ENCODE measurements at places on chromosomes 16 and 17.

- no peak for DNase-seq
Observed at GRCh38 chr17:4895657-4896331, 3.5 kb upstream of the C17orf107 start.

- peak; percentile 80 for DNase-seq
Observed at GRCh38 chr17:80035937-80036714, at the start of gene CCDC40. TSS of gene CCDC40 (plus strand) at chr17:80036642. CDS start at chr17:80036663, 21 bp downstream.

DNA sequence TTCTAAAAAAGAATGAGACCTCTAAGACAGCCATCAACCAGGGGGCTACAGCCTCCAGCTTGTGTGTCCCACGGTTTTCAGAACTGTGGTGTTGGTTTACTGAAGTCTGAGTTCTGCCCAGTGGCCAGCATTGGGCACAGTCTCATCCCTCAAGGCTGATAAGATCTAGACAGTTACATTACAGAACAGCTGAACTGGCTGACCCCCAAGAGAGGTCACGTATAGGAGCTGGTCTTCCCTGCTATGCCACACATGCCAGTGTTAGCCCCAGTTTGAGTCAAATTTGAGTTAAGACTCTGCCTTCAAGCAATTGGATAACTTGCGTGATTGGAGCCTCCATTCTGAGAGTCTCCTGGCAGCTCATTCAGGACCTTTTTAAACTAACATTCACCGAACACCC is 14.8 kb upstream of the NUP93 start:
- no peak for DNase-seq

DNA sequence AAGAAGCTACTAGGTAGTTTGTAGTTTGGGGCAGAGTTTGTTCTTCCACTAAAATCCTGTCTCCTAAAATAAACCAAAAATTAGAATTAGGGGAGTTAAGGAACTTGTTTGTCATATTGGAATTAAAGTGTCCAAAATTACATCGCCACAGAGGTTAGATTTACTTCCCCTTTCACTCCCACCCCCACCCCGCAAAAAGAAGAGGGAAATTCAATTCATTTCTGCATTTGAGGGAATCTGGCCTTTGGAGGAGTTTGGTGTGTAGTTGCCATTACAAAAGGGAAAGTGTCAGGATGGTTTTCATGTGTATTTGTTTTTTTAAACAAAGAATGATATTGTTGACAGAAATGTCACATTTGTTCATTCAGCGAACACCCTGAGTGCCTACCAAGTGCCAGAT is 5.8 kb downstream of the TMEM97 start:
- no peak for DNase-seq

DNA sequence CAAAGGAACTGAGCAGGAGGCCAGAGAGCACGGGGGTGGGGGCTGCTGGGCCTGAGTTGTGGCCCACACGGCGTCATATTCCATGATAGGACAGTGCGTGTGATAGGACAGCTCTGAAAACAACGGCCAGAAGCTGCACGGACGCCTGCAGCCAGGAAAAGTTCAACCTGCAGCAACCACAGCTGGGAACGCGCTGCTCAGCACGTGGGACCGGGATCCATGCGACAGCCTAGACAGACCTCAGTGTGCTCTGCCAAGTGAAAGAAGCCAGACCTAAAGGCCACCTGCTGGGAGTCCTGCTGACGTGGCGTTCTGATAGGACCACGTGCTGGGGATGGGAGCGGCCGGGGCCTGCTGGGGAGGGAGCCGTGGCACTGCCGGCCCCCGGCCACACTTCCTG is 21.6 kb downstream of the CTU2 start:
- no peak for DNase-seq

DNA sequence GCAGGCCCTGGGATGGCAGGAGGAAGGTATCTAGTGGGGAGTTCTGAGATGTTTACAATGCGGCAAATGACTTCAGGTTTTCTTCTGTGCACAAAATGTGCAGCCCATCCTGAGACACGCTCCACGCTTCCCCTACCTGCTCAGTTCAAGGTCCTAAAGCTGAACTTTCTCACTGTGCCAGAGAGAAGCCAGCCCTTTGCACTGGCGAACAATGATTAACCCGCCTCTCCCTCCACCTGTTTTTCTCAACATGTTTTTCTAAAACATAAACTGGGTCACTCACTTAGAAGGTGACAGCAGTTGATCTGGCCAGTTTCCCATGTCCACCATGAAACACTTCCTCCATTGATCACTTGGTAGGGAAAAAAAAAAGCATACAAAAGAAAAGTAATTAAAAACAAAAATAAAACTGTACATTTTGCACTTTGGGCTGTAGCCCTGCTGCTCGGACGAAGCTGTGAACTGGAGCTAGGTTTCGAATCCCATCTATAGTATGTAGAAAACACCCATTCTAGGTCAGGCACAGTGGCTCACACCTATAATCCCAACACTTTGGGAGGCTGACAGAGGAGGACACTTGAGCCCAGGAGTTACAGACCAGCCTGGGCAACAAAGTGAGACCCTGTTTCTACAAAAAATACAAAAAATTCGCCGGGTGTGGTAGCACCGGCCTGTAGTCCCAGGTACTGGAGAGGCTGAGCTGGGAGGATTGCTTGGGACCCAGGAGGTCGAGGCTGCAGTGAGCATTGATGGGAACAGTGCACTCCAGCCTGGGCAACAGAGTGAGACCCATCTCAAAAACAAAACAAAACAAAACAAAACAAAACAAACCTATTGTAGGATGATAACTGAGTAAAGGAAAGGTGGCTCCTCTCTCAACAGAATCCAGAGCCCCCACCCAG is 6.1 kb upstream of the G6PC1 start:
- no peak for DNase-seq

- DNase-seq, result peak; percentile 88
Observed at GRCh38 chr16:84851192-84852127, 31.7 kb downstream of the CRISPLD2 start.

DNA sequence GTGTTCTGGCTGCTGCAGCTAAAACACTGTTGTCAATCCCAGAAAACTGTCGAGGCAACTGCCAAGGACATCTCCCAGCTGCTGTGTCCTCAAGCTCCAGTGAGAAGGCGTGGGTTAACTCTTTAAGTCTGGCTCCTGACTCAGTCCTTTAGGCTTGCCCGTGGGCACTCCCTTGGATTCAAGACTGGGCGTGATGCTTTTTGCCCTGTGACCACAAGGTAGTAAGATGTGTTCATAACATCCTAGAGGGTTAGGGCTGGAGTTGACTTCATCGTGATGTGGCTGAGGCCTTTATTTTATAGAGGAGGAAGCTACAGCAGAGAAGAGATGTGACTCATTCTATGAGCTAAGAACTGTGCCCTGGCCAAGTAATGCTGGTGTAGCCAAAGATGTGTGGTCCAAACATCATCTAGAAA is 50.9 kb upstream of the TEKT3 start:
- peak; percentile 52 for DNase-seq

- no peak for DNase-seq
Observed at GRCh38 chr16:73060892-73061490, 13.1 kb upstream of the ZFHX3 start.

DNA sequence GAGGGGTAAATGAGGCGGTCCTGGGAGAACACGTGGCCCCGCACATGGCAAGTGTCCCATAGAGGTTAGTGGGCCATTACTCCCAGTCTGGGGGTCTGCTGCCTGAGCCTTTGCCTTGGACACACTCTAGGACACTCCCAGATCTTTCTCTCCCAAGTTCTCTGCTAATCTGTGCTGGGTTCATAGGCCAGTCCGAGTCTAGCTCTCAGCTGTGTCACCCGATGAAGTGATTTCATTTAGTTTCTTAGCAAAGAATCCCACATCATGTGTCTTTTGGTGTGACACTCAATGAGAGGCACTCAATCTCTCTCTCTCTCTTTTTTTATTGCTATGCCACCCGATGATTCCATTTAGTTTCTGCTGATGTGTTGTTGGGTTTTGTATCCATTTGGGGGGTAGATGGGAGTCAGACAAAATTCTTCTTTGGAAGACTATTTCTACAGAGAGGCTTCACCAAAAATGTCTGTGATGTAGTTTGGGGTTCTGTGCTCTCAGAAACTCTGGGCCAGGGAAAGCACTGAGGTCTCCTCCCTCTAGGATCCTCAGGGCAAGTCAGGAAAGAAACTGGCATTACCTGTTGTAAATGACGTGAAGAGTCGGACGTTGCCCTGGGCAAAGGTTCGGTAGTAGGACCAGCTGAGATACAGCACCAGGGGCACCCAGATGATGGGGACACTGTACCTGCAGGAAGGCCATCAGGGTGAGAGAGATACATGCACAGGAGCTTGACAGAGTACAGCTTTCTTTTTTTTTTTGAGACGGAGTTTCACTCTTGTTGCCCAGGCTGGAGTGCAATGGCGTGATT is 25.2 kb upstream of the MLKL start:
- no peak for DNase-seq

- DNase-seq, result no peak
Observed at GRCh38 chr16:71351558-71351901, 7.0 kb upstream of the CALB2 start.

DNA sequence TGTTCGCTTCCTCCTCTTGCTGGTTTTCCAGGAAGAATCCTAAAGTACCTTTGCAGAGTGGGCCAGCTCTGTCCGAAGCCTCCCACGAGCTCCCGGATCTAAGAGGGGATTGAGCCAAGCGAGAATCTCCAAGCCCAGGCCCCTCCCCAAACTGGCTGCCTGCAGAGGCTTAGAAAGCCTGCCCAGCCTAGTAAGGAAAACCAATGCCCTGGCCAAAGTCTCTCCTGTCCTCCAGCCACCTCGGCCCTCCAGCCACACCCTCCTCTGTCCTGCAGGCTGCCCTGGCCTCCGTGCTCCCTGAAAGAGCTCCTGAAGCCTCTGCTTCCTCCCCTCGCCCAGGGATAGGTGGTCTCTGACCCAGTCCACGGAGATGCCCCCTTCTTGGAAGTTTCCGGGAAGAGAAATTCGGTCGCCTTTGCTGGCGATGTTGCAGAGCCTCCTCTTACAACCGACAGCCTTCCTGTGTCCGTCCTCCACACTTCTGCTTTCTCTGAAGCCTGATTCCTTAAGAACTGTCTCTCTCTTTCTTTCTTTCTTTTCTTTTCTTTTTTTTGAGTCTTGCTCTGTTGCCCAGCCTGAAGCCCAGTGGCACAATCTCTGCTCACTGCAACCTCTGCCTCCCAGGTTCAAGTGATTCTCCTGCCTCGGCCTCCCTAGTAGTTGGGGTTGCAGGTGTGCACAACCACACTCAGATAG is 54.9 kb upstream of the TOB1 start:
- DNase-seq, result no peak

DNA sequence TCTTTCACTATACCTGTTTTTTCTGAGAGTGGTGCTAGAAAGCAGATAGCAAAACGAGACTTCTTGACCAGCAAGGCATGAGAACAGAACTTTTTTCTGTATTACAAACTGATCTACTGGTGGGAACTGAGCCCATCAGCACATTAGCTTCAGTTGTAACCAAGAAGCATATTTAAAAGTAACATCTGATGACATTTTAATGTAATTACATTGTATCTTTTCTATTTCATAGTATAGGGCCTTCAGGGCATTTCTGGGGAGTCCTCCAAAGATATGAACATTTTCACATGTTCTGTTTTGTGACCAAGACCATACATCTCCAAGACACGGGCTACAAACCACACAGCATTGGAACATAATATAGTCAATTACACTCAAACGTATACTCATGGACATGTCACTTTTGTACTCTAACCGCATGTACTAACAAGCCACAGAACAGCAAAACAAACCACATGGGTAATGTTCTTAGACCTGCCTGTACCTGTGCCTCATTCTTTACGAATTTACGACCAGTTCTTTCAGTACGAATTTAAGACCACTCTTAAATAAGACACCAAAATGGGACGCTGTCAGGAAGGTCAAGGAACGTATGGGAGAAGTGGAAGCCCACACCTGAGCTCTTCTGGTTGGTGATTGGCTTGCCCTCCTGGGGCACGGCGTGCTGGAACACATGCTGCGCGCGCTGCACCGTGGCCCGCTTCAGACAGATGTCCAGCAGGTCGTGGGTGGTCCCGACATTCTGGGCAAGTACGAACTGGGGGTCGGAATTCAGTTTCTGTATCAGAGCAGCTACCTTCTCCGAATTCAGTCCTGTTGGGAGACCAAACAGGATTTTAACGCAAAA is 825 bp downstream of the BLMH start:
- DNase-seq, result peak; percentile 6

DNA sequence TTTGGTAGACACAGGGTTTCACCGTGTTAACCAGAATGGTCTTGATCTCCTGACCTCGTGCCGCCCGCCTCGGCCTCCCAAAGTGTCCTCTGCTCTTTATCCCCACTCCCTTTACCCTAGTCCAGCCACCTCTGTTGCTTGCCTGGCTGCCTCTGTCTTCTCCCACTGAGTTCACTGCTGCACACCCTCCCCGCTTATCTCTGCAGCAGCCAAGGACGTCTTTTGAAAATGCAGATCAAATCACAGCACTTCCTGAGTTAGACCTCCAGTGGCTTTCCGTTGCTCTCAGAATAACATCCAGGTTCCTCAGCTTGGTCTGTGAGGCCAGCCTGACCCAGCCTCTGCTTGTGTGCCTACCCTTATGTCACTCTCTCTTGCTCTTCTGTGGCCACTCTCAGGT is 5.4 kb downstream of the METTL22 start:
- DNase-seq, result no peak

DNA sequence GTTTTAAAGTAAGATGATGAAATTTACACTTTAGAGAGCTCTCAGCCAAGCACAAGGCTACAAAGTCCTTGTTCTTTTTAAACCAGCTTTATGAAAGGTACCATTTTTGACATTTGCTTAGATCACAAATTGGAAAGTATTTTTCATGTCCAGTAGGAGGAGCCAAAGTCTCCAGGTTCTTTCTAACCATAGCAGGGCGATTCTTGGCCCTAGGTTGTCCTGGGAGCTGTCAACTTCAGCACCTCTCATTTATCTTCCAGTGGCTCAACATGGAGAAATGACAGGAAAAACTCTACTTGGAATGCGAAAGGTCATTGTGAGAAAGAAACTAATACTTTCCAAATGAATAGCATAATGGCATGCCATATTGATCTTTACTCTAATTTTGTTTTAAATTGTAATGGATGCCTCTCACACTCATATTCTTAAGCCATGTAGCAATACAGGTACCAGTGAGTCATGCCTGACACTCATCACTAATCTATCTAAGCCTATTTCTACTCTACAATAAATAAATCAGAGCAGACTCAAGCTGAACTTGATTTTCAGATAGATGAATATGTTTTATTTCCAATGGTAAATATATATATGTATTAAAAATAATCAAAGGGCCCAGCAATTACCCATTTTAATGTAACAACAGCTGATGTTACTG is 919.1 kb upstream of the EEF2KMT start:
- DNase-seq, result no peak

- no peak for DNase-seq
Observed at GRCh38 chr16:83541231-83541630, 266.5 kb upstream of the HSBP1 start.

Data from fibroblast of gingiva (primary cell).